ENCODE measurements at places on chromosomes 3 and 15.
A peak's percentile ranks its signal among the peaks of the same experiment; 100 is the strongest.

DNA sequence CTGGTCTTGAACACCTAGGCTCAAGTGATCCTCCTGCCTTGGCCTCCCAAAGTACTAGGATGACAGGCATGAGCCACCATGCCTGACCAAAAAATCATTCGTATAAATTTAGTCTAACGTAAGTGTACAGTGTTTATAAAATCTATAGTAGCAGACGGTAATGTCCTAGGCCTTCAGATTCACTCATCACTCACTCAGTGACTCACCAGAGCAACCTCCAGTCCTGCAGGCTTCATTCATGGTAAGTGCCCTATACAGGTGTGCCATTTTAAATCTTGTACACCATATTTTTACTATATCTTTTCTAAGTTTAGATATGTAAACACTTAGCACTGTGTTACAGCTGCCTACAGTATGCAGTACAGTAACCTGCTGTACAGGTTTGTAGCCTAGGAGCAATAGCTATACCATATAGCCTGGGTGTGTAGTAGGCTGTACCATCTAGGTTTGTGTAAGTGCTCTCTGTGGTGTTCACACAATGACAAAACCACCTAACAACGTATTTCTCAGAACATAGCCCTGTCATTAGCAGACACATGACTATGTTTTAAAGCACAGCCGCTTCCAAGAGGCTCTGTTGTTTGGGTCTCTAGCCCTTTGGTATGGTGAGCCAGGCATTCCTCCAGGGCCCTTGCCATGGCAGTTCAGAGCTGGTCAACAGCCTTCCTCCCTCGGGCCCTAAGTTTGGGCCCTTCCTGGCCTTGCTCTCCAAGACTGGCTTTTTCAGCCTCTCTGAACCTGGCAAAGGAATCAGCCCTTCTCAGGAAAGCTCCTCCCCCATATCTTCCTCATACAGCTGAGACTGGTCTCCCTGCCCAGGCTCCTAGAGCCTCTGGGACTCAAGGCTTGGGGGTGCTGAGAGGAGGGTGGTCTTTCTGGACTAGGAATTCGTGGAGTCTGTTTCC is 1.9 kb upstream of the CCDC9B start:
- H3K4me1 ChIP-seq = peaks cover 67% of the 10 kb centered on the region
- no peak overlapping the region for H3K4me3 ChIP-seq
- H3K27me3 ChIP-seq = peaks cover 4% of the 10 kb centered on the region
- peak overlapping the region; percentile 80 for H3K27ac ChIP-seq
- H3K36me3 ChIP-seq = peaks cover 12% of the 10 kb centered on the region

DNA sequence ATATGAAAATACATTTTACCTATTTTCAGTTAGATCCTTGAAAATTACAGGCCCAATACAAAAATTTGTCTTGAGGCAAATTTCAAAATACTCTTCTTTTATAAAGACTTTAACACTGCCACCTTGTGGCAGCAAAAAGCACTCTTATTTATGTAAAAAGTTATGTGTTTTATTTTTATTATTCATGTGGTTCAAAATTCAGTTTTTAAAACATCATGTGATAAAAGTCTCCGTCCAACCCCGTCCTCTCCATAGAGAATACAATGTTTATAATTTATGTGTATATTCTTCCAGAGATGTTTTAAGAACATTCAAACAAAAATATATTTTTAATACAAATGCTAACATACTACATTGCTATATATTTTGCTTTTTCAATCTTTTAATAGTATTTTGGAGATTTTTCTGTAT is 36.9 kb upstream of the TRIM59 start:
- DNase-seq = peak; percentile 44
- H3K27me3 ChIP-seq = peaks cover 1% of the 10 kb centered on the region
- peak overlapping the region; percentile 87 for H3K4me3 ChIP-seq
- H3K4me1 ChIP-seq = peaks cover 41% of the 10 kb centered on the region

DNA sequence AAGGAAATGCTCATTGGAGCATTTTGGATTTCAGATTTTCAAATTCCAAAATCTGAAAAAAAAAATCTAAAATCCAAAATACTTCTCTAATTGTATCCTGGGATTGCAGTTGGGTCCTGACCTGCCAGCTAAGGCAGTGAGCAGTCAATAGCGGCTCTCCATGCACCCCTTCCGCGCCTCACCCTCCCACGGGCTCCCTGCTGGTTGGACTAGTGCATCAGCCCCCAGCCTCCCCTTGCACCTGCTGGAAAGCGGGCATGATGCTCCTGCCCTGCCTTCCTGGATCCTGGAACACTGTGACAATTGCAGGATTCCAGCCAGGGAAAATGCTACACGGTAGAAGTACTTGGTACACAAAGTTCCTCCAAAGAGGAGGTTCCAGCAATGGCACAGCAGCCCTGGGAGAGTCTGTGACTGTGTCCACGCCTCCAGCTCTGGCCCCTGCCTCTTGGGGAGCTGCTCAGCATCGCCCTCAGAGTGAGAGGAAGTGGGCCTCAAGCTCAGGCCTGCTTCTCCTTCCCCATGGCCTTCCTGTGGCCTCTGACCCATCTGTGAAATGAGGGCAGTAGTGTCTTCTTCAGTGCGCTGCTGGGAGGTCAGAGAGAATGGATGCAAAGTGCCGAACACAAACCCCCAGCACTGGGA is 39.5 kb upstream of the CHRNB4 start:
- no peaks in the 10 kb centered on the region for H3K4me1 ChIP-seq
- H3K36me3 ChIP-seq = no peaks in the 10 kb centered on the region
- peaks cover 33% of the 10 kb centered on the region for H3K27me3 ChIP-seq
- H3K4me3 ChIP-seq = no peak overlapping the region
- no peak overlapping the region for H3K27ac ChIP-seq
- DNase-seq = no peak

DNA sequence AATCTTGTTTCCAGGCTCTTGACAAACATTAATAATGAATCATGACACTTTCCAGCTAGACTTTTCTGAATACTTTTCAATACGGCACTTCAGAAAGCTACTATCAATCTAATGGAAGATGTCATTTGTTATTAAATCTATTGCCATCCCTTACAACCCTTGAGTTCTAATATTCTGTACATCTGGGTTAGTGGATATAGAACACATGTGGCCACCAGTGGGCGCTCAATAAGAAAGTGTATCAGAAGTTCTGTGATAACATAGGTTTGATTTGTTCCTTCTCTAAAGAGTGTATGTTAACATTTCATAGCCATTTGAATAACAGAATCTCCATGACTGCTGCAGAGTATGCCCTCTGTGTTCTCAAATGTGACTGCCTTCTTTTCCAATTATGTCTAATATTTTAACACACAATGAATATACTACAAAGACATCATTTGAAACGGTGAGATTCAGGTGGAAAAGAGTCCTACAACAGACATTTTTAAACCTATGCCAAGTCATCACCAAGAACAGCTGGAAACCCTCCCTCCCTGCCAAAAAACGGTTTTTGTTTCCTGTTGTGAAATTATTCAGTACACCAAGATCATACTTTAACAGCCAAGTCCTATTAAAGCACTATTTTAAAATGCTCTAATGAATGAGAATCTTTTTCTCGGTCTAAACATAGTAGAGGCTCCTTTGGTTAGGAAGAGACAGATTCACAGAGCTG is 22.2 kb downstream of the ALDH1A2 start:
- no peak overlapping the region for H3K27ac ChIP-seq
- H3K4me3 ChIP-seq = no peak overlapping the region
- H3K4me1 ChIP-seq = no peaks in the 10 kb centered on the region

DNA sequence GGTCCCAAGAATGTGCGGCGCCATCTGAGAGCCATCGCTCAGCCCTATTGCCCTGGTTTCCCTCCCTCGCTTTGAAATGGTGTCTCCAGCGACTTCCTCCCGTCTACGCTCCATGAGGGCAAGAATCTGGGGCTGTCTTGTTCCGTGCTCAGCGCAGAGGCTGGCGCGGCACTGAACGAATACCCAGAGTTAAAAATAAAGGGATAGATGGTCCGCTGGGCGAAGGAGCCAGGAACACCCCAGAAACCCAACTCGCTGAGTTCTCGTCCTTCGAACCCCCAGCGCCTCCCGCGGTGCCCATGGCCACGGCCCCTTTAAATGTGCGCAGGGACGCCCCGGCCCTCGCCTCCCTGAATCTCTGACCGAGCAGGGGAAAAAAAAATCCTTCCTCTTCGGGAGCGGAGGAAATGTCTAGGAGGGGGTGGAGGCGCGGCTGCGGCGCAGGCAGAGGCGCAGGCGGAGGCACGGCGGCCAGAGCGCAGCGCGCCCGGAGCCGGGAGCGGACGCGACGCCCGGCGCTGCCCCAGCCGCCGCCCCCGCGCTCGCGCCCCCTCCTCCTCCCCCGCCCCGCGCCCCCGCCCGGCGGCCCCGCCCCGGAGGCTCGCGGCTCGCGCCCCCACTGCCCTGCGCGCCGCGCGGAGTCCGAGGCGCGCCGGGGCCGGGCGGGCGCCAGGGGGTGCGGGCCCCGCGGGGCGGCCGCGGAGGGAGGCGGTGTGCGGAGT is 8.5 kb upstream of the FGD5 start:
- H3K27ac ChIP-seq = no peak overlapping the region
- no peak overlapping the region for H3K4me3 ChIP-seq
- DNase-seq = no peak
- H3K36me3 ChIP-seq = no peaks in the 10 kb centered on the region
